ENCODE measurements at places on chromosomes 1 and 21.

DNA sequence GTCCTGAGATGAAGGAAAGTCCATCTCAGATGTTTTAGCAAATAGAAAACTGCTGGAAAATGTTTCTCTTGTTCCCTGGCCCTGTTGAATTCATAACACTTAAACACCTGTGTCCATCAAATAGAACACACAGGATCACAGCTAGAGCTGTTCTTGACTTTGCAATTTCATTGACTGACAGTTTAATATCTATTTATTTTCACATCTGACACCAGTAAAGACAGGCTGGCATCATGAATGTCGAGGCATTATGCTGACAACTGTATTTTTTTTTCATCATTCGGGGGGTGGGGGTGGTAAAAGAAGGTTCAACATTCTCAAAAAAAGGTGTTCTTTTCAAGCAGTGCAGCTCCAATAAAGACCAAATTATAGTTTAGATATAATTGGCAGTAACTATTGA lies 591.2 kb upstream of the PTBP2 start:
- DNase-seq, result no peak

DNA sequence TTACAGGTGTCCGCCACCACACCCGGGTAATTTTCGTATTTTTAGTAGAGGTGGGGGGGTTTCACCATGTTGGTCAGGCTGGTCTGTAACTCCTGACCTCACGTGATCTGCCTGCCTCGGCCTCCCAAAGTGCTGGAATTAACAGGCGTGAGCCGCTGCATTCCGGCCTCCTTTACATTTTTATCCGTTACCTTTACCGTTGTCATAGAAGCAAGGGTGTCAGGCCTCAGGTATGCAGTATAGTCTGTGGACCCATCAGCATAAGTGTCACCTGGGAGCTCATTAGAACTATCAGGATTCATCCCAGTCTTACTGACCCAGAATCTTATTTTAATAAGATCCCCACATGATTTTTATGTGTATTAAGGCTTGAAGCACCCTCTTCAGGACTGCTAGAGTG lies 5.4 kb downstream of the CDC42 start:
- no peak for DNase-seq

DNA sequence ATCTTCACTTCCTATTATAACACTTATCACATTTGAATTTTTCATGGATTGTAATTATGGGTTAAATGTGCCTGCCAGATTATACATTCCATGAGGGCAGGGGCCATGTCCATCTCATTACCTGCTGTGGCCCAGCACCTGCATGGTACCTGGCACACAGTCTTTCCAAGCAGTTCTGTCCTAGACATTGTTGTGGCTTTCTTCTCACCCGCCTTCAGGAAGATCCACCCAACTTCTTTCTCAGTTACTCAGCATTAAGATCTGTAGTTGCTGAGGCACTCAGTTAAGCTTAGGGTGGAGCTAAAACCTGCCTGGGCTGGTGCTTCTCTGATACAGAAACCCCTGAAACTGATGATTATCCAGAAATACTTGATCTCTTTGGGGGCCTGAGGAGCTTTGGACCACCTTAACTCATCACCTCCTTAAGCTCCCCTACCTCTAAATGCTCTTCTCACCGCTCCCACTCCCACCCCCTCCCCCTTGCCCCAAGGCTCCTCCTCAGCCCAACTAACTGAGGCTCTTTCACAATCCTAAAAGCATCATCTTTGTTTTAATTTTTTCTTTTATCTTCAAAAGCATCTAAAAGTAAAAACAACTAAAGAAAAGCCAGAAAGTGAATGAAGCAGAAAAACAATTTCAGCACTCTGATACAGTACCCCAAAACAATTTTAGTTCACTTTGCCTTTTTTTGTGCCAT lies 190.6 kb downstream of the FGGY start:
- no peak for DNase-seq

GRCh38 chr1:180141381-180141934 lies 13.2 kb upstream of the QSOX1 start:
- DNase-seq, result no peak

- no peak for DNase-seq
These were observed 519.5 kb upstream of the CAMK1G start for GRCh38 chr1:209063767-209064659.

GRCh38 chr1:200428482-200429205 lies 18.8 kb upstream of the ZNF281 start:
- no peak for DNase-seq

DNA sequence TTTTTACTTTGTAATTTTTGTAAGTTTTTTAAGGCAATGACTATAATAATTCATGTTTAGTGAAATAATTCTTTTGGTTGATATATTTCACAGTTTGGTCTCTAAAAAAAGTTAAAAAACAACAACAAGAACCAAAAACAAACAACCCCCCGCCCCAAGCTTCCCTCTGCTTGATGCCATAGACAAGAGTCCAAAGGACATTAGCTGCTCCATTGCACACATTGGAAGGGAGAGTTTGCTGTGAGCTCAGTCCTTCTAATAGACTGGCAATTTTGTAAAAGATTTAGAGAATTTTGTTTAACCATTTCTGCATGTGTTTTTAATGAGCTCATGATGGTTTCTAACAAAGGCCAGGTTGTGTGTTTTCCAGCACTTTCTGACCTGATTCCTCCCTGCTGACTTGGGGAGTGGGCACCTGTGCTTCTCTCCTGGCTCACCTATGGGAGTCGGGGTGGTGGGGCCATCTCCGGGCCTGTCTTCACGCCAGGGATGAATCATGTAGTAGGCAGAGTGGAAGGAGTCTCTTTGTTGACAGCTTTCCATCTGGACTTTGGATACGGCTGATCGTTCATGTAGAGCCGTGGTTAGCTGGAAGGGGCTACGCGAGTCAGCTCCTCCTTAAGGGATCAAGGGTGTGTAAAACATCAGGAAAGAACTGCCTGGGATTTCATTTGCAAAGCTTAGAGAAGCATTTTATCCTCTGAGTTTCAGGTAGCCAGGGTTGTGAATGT lies 14.1 kb downstream of the ZBTB18 start:
- no peak for DNase-seq

DNA sequence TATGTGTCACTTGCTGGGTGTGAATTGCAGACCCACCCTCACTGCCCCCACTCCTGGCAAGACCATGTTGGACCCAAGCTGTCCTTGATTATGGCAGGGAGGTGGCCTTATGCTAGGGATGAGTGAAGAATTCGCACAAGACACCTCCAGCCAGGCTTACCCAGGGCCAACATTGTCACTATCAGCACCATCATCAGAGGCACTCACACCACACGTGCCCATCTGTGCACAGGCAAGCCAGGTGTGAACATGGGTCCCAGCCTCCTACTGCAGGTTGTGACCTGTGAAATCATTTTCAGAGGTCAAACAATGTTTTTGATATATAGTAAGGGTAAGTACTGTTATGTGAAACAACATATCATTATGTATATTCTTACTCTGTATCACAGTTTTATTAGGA lies 20.3 kb upstream of the RGS8 start:
- DNase-seq, result no peak

- DNase-seq, result no peak
These were observed 451.1 kb downstream of the LTN1 start for GRCh38 chr21:28541371-28542112.

- no peak for DNase-seq
These were observed 14.1 kb upstream of the PADI4 start for GRCh38 chr1:17293681-17294425.

GRCh38 chr1:32309960-32310359 lies 18.1 kb downstream of the HDAC1 start:
- DNase-seq, result no peak

DNA sequence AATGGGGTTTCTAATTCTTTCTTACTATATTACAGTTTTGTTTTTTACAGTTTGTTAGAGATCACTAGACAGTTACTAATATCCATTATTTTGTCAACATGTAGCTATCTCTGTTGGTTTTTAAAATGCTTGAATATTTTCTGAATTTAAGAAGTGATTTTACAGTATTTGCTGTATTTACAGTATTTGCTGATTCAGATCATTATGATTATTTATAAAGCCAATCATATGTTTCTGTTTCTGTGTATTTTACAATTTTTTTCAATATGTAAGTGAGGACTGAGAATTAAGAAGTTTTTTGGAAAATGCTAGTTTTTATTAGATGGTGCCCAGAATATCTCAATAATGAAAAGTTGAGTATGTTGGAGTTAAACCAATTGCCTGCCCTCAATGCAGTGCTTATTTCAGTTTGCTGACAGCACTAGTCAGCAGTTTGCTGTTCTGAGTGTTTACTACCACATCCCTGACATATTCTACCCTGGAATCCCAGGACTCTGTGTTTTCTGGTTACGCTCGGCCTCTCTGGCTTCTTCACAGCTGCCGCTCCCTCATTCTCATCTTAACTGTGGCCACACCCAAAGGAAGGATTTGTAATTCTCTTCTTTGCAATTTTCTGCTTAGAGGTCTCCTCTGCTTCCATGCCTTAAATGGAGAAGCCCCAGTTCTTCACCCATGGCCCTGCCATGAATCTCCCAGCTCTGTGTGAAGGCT lies 68.0 kb upstream of the BACH1 start:
- no peak for DNase-seq

GRCh38 chr1:27877115-27877416 lies 4.7 kb downstream of the THEMIS2 start:
- no peak for DNase-seq

DNA sequence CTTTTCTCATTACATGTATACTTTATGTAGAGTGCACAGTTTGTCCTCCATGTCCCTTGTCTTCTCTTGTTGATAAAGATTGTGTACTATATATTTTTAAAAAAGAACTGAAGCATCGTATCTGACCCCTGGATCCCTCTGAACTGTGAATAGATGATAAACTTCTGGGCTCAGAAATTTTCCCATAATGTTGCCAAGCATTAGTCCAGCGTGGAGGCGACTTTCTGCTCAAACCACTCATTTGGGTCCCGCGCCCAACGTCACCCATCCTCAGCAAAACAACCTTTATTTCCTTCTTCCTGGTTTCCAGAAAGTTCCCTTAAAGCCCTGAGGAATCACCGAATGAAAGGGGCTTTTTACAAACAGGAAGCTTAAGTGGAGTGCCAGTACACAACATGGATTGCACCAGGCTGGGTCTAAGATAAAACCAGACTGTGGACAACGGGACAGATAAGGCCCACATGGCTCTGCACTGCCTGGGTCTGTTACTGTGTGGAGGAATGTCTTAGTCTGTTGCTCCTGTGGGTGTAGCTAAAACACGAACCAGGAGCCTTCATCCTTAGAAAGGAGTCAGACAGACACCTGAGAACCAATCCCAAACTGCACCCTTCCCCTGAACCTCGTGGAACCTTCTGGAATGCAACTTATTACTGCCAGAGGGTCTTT lies 15.6 kb downstream of the EVA1C start:
- DNase-seq, result no peak

DNA sequence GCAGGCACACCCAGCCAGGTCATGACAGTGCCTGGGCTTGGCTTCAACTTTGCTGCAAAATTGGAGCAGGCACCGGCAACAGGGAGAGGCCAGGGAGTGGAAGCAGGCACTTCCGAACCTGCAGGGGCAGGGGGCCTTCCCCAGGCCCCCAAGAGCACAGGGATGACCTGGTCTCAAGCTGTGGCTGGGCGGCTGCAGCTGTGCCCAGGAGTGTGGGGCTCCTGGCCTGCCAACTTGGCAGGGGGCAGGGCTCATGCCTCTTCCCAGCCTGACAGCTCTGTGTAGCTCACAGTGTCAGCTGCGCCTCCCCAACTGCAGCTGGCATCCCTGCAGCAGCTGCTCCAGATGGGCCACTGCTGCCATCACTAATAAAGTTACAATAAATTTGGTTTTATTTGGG lies 51.5 kb upstream of the SCYL3 start:
- DNase-seq, result no peak

DNA sequence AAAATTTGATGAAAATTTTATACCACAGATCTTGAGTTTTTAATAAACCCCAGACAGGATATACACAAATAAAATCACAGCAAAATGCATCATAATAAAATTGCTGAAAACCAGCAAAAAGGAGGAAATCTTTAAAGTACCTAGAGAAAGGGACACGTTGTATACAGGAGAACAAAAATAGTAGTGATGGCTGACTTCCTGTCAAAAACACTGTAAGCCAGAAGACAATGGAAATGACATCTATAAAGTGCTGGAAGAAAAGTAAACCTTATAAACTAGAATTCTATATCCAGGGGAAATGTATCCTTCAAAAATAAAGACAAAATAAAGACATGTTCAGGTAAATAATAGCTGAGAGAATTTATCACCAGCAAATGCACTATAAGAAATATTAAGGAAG lies 14.6 kb upstream of the PTGFRN start:
- DNase-seq, result no peak

DNA sequence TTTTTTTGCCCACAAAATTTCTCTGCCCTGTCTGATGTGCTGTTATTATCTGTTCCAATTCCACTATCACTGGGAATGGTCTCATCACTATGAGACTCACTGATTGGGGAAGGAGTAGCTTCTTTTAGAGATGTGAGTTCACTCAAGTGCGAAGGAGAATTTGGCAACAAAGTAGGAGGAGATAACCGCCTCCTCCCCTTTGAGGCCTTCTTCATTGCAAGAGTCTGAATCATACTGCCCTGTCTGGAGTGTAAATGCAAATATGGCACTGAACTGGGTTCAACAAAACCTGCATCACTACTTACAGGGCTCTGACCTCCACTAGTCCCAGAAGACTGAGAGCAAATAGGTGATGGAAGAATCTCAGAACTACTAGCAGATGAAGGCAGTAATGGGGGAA lies 83.4 kb downstream of the ASH1L start:
- DNase-seq, result no peak

DNA sequence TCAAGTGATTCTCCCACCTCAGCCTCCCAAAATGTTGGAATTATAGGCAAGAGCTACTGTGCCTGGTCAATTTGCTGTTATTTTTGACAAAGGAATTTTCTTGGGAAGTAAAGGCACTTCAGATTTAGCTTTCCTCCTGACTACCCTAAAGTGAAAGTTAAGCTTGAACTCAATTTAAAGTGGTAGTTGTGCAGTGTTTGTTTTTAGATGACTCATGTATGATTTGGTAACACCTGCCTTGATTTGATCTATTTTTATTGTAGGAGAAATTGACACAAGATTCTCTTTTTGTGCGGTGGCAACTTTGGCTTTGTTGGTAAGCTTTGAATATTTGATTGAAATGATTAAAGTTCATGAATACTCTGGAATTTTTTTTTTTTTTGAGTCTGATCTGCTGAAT lies 5.0 kb downstream of the RABGGTB start:
- no peak for DNase-seq

DNA sequence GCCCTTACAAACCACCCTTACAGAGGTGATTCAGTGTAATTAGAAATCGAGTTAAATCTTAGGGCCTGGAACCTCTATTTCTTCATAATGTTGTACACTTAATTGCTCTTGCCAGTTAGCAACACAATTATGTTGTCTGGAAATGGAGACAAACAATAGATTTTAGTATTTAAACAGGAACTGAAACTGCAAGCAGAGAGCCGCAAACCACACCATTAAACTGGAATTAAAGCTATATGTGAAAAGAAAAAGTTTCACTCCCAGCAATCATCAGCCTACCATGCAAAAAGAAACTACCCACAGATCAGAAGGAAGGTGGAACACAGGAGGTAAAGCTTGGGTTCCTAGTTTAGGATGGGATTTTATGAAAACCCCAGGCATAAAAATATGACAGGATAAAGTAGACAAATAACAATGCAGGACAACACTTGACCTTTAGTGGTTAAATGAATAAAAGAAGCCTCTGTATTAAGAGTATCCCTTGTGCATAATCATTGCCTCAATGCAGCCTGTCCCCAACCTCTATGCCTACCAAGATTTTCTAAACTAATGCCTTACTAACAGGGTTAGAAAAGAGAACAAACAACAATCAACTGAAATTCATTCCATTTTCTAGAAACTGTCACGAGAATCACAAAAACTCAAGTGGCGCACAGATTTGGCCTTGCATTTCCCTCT lies 304.3 kb upstream of the ESRRG start:
- DNase-seq, result no peak

- no peak for DNase-seq
These were observed 388.8 kb downstream of the NTNG1 start for GRCh38 chr1:107529511-107530149.

- DNase-seq, result no peak
These were observed 787 bp downstream of the PTGFR start for GRCh38 chr1:78491451-78492071.
